Renal pelvis (tissue), 12 donors: ENCODE measurements at places on chromosomes 5 and 9. TPM values are rescaled to one million over a fixed set of nuclear protein-coding genes. Genes with fewer than 3 reads are reported as not detected.
A peak's percentile ranks its signal among the peaks of the same experiment; 100 is the strongest.

The TMEM252 gene
- 6.7 TPM for polyA plus RNA-seq

The MELK gene
- 21.2 TPM for polyA plus RNA-seq

GRCh38 chr9:127336506-127337352 lies 60.2 kb upstream of the SLC2A8 start:
- peak; percentile 78 for DNase-seq

GRCh38 chr9:93117924-93118862 lies 15.9 kb downstream of the NINJ1 start:
- DNase-seq, result no peak

DNA sequence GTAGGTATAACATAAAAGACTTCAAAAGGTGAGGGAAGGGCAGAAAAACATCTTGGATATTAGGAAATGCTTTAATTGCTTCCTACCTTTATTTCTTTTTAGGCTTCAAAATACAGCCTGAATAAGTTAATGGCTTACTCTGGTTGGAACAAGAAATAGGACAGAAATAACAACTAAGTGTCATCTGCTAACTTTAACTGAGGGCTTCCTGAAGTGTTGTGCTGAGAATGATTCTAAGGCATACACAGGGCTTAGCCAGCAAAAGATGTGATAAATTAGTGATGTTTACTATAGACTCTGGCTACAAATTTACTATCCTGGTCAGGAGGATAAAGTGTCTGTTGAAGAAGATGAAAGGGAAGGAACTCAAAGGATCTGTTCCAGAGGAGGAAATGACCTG lies 34.2 kb downstream of the ABHD17B start:
- DNase-seq, result no peak

- no peak for DNase-seq
Measured at GRCh38 chr5:125525356-125525755, 778.9 kb upstream of the ZNF608 start.

GRCh38 chr5:65161655-65162054 lies 320.1 kb downstream of the ADAMTS6 start:
- DNase-seq, result no peak

DNA sequence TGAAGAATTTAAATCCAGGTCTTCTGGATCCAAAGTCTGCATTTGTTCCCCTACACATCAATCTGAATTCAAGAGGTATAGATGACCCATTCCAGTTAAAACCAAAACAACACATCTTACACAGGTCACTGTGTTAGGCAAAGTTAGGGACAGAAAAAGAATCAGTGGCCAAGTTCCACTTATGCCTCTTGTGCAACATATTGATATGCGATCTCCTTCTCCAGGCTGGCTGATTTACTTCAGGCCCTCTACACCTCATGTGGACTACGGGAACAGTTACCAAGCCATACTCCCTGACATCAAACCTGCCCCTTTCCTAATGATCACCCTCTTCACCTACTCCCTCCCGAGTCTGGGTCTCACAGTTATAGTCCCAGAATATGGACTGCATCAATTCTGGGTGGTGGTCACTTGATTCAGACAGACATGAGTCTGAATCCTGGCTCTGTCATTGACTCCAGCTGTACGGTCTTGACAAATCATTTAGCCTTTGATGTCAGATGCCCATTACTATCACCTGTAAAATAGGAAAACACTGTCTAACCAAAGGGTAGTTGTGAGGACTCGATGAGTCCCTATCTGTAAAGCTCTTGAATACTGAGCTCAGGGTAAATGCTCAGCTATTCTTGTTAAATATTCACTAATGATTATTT lies 26.0 kb downstream of the GOLGA1 start:
- no peak for DNase-seq

DNA sequence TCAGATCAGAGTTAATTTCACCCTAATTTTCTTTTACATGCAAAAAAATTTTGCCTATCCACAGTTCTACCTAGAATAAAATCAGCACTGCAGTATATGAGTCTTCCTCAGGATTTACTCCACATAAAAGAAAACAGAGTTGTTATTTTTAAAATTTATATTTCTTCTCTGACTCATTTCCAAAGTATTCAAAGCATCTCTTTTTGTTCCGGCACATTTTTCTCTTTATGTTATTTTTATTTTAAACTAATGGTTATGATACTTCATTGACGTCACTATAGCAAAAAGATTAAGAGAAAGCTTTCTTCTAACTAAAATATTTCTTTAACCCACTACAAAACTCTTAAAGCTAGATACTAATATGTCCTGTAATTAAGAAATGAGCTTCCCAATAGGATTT lies 590.4 kb downstream of the PRELID2 start:
- DNase-seq, result no peak
